ENCODE measurements at places on chromosomes 11 and 22.

GRCh38 chr11:326842-327580 is 6.4 kb upstream of the IFITM3 start:
- DNase-seq: peak; percentile 39

GRCh38 chr11:69203901-69204245 is 48.1 kb downstream of the SMIM38 start:
- DNase-seq: no peak

GRCh38 chr22:40818192-40818746 is 877 bp downstream of the SLC25A17 start:
- DNase-seq: no peak

- no peak for DNase-seq
Observed at GRCh38 chr11:17740649-17741235, 6.2 kb downstream of the KCNC1 start.

- no peak for DNase-seq
Observed at GRCh38 chr11:2880646-2881045, 4.9 kb downstream of the CDKN1C start.

GRCh38 chr11:65640483-65641296 is 2.8 kb downstream of the SIPA1 start:
- no peak for DNase-seq

DNA sequence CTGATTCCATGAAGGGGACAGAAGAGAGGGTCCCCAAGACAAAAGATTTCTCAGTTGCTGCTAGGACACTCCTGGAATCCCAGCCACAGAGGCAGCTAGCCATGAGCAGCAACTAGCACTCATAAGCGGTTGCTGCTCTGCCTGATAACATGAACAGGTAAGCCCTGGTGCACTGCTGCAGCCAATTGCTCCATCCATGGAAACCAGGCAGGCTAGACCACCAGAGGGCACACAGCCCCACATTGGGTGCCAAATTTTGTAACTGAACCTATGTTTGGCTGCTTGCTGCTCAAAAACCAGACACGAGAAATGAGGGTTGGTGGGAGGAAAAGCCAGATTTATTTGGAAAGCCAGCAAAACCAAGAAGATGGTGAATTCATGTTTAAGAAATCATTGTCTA is 21.9 kb upstream of the QSER1 start:
- no peak for DNase-seq

DNA sequence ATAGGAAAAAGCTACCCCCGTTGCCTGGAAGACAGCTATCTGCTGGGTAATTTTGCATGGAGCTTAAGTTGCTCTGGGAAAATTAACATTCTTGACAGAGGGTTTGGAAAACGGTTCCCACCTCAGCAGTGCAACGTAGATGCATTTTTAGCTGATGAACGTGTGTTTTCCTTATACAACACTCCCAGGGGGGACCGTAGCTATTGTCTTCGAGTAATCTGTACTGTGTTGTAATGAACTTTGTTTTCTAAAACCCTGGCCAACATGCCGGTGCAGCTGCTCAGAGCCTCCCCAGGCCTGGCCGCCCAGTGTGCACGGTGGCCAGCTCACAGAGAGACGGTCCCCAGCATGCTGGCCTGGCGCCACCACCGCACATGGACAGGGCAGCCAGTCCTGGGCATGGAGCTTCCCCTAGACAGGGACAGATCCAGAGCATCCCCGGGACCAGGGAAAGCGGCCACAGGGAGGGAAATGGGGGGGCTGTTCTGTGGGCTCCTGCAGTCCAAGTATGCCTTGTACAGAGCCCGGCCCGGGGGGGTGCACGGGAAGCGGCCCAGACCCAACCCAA is 2.2 kb downstream of the TNNT3 start:
- DNase-seq: peak; percentile 57

GRCh38 chr11:126669416-126669815 is 313.9 kb downstream of the ST3GAL4 start:
- DNase-seq: peak; percentile 61

DNA sequence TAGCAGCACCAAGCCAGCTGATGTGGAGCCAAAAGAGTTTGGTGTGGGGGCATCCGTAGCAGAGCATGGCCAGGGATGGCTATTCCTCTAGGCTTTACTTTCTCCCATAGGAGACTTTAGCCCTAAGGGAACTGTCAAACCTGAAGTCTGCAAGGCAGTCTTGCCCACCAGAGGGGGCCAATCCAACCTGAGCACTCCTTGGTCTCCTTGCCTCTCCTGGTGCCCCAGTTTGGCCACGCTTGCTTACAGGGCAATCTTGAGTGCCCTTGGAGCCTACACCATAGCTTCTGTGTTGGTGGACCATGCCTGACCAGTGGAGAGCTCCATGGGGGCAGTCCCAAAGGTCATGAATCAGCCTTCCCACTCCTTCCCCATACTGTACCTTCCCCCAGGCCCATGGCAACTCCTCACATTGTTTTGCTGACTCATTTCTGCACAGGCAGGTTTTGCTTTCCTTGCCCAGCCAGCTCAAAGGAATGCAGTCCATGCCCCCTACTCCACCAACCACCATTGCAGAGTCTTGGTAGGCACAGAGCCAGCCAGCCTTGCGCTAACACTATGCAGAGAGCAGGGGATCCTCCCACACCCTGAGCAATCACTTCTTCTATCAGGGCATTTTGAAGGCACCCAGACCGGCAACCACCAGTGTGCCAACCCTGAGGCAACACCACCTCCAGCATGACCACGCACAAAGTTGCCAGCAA is 1421.2 kb upstream of the RAG2 start:
- DNase-seq: no peak

Measured in fibroblast of upper back skin (primary cell).